Glomerular endothelial cell (primary cell): ENCODE measurements at places on chromosomes 3 and 15.

GRCh38 chr3:68855620-68856019, 76.7 kb downstream of the TAFA4 start:
- no peak for DNase-seq

GRCh38 chr3:17466028-17466427, 276.4 kb downstream of the TBC1D5 start:
- no peak for DNase-seq

GRCh38 chr3:34213478-34213877, 415.0 kb downstream of the PDCD6IP start:
- DNase-seq, result no peak

GRCh38 chr3:169240786-169241486, 422.6 kb downstream of the MECOM start:
- DNase-seq, result no peak

- no peak for DNase-seq
Measured at GRCh38 chr15:98946301-98947255, 61.0 kb downstream of the PGPEP1L start.

DNA sequence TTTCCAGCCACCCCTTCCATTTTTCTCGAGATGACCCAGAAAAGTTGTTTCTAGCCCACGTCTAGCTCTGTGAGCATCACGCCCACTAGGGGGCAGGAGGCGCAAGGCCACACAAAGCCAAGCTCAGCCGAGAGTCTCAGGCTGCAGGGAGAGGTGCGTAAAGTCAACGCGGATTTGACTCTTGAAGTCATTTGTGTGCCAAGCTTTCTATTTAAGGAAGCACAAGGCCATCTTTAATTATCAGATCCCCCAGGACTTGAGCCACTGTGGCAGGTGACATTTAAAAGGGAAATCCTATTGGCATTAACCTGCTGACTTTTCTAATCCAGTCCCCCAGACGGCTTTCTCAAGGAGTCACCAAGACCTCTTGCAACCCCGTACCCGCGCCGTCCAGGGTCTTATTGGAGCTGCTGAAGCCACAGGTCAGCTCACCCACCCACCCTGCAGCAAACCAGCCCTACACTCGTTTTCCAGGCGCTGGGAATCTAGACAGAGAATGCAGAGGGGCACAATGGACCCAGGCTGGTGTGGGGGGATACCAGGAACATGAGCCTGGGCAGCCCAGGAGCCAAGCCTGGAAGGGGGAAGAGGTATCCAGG, 62.1 kb downstream of the CAPN7 start:
- peak; percentile 71 for DNase-seq

DNA sequence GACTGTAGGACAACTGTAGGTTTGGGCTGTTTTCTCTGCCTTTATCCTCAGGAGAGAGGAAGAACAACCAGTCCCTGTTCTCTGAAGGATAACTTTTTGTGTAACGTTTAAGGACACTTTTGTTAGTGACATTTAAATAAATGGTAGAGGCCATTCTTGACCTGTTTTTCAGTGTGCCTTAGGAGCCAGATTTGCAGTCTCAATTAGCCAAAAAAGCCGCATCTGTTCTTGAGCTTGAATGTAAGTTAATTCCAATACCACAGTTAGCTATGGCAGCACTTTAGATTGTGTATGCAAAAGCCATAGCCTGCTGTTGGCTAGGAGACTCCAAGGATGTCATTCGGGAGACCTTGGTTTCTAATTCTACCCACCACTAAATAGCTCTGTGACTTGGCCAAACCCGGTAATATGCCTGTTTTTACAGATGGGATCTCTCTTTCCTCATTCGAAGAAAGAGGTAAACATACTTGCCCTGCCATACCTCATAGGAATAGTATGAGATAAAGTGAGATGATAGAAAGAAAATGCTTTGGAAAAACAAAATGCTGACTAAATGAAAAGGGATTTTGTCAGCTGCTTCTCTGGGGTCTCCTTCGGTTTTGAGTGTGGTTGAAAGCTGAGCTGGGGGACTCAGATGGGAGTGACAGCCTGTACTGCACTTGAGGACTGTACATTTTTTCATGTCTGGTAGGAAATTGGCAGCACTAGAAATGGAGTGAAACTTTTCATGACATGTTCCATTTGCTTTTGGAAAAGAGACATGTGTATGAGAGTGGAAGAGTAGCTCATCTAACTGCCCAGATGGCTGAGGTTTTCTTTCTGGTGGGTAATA, 57.3 kb upstream of the ROPN1 start:
- DNase-seq, result no peak

GRCh38 chr15:58182460-58183163, 44.4 kb downstream of the AQP9 start:
- no peak for DNase-seq

DNA sequence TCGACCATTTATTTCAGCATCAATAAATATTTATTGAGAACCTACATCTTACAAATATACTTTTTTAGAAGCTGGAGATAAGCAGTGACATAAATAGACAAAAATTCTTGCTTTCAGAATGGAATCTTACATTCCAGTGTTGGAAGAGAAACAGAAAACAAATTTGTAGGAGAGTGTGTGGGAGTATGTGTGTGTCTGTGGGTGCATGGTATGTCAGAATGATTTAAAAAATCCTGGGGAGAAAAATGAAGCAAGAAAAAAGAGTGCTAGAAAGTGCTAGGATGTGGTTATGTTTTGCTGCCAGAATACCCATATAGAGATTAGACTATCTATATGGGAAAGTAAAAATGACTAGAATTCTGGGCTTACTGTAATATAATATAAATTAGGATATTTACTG, 561.7 kb upstream of the SGO1 start:
- no peak for DNase-seq

DNA sequence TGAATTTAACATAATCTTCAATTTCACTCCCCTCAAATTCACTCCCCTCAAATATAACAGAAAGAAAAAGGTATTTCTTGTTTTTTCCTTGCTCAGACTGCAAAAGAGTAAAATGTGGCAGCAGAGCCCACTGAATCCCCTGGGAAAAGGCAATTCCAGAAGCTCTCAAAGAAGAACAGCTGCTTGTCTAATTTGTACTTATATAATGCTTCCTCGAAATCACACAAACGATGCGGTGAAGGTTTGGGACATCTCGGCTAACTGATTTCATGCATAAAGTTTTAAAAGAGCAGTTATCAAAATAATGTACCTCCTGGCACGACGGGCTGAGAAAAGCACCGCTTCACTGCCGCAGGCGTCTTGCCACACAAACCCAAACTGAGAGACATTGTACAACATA, 10.7 kb downstream of the BDH1 start:
- no peak for DNase-seq

DNA sequence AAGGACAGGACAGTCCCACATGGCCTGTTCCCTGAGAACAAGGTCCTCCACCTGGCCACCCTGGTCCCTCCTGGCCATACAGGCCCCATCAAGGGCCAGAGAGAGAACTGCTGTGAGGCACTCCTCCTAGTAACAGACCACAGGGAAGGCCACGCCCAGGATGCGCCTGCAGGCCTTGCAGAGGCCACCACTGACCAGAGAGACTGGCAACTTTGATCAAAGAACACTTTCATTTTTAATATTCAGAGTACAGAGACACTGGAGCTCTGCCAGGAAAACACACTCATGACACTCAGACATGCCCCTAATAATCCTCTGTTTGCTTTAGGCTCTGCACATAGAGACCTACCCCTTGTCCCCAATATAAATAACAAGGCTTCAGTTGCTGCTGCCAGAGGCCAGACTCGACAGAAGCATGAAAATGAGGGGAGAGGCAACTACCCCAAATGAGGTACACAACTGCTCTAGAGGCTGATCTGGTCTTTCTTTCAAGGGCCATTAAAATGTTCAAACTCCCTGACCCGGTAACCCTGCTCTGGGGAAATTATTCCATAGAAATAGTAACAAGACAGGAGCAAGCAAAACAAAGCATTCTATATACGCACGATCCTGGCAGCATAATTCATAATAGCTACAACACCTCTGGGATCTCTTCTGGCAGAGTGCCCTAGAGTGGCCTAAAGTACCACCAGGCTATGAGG, 44.8 kb downstream of the CCDC12 start:
- no peak for DNase-seq

DNA sequence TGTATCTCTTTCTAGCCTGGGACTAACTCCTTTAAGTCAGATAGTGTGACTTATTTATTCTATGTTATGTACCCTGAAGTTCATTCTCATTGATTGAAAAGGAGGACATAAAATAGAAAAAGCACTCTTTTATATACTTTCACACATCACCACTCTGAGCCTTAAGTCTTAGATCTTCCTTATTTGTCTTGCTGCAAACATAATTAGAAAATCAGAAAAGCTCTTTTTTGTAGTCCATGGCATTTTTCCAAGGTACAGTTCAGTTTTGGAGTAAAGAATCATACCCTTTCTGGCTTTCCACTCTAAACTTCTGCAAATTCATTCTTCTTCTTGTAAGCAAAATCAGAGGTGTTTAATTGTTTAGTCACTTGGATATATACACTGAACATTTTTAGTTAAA, 75.5 kb downstream of the AKAP13 start:
- no peak for DNase-seq

DNA sequence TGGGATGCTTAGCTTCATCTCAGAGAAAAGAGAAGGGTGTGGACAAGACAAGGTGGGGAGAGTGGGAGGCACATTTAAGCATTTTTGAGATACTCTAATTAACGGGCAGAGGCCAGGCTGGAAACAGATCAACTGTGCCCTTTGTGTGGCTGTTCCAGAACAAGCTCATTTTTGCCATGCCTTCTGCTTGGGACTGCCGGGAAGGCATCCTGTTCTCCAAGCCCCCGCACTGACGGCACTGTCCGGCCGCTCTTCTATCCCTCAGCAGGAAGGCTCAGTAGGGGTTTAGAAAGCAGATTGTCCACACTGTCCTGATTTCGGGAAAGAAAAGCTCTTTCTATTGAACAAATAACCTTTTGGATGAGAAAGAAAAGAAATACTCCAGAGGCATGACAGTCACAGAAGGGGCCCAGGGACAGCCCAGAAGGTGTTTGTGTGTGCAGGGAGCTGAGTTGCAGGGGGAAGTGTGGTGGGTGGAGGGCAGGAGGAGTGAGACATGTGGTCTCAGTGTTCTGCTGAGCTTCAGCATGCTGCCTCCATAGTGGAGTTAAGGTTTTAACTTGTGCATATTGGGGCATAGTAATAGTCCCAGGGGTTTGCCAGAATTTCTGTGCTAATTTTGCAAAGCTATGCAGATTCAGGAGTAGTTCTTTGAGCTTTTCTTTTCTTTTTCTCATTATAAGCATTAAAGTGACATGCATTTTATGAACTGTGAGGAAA, 27.3 kb downstream of the SV2B start:
- no peak for DNase-seq

GRCh38 chr3:170171563-170171962, 10.0 kb downstream of the PHC3 start:
- DNase-seq, result no peak

GRCh38 chr3:195753581-195753980, 32.8 kb downstream of the MUC20 start:
- no peak for DNase-seq

DNA sequence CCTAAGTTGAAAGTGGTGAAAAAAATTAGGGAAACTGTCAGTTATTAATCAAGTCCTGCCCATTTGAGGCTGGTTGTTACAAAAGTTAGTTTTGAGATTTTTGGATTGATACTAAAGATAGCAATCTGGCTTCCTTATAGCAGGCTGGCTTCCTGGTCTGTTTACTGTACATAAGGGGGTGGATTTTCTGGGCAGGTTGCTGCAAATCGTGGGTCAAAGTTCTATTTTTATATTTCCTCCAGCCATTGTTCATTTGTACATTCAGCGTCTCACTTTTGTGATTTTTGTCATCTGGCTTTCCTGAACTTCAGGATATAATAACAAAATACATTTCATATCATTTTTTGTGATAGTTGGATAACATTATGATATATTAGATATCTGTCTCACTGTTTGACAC, 49.5 kb downstream of the CLDN1 start:
- DNase-seq, result no peak

DNA sequence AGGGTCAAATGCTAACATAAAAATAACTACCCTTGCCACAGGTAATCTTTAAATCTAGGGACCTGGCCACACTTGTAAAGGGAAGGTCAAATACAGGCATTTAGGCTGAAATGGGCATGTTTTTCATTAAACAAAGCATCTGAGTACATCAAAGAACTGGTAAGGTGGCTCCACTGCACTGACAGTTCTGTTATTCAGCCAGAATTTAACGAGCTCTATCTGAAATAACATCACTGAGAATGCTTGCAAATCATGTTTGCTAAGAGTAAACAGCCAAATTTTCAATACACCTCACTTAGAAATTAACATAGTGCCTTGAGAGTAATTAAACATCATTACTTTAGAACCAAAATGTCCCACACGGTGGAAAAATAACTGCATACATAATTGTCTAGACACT, 118.9 kb downstream of the MTHFS start:
- DNase-seq, result no peak

GRCh38 chr3:128727059-128727458, 1.1 kb downstream of the RAB7A start:
- DNase-seq, result no peak

- peak; percentile 16 for DNase-seq
Measured at GRCh38 chr3:32951410-32951811, at the start of gene CCR4. Gene CCR4, plus strand, starts transcription at chr3:32951644. Its CDS starts 1,779 bp downstream, at chr3:32953423.

- DNase-seq, result no peak
Measured at GRCh38 chr3:58021962-58022361, 13.7 kb downstream of the FLNB start.

- no peak for DNase-seq
Measured at GRCh38 chr3:184466413-184466960, 86.6 kb downstream of the CHRD start.

DNA sequence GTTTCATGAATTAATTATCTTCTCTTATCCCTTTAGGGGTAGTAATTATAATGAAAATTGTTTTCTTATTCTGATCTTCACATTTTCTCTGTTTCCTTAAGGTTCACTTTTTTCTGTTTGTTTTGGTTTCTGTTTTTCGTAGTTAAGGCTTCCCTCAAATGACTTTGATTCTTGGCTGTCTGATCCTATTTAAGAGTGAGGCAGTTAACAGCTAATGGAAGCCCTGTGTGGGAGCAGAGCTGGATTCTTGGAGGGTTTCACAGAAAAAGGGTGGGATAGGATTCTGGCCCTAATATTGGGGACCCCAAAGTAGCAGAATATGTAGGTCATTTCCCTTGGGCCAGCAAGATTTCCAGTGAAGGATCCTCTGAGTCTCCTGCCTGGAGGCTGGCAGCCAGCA, 6.8 kb upstream of the AMOTL2 start:
- DNase-seq, result no peak

DNA sequence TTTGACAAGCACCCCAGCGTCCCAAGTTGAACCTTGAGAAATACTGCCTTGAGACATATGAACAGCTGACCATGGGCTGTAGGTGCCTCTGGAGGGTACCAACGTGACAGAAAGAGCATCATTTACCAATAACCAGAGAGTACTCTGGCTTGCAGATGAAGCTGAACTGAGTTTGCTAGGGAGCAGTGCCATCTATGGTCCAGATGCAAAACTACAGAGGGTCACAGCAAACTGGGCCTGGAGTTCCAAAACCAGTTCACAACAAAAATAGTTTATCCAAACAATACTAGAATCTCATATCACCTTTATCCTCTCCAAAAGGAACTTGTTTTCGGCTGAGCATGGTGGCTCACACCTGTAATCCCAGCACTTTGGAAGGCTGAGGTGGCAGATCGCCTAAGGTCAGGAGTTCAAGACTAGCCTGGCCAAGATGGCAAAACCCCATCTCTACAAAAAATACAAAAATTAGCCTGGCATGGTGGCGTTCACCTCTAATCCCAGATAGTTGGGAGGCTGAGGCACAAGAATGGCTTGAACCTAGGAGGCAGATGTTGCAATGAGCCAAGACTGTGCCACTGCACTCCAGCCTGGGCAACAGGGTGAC, 69.3 kb downstream of the CHAC1 start:
- no peak for DNase-seq
